ENCODE measurements at places on chromosomes 7 and 10. TPM values are rescaled to one million over a fixed set of nuclear protein-coding genes. Genes with fewer than 3 reads are reported as not detected.

SH2D4B gene
- not detected for total RNA-seq

NRP1 gene
- total RNA-seq: 226 TPM

RELN gene
- 0.50 TPM for total RNA-seq

SPDYE3 gene
- not detected for total RNA-seq

POLR2J3 gene
- total RNA-seq: 36.6 TPM

CRHR2 gene
- total RNA-seq: not detected

- no peak for DNase-seq
These were observed 20.3 kb upstream of the PRKCQ start for GRCh38 chr10:6600224-6600987.

- no peak for DNase-seq
These were observed at the start of gene INPP5A for GRCh38 chr10:132537684-132538001. Gene INPP5A (plus strand): TSS chr10:132537787. CDS start chr10:132538097, 310 bp downstream.

- DNase-seq: no peak
These were observed 11.6 kb downstream of the PDZD7 start for GRCh38 chr10:101019440-101019703.

- peak; percentile 75 for DNase-seq
These were observed 402.6 kb downstream of the NEBL start for GRCh38 chr10:20494474-20494873.

DNA sequence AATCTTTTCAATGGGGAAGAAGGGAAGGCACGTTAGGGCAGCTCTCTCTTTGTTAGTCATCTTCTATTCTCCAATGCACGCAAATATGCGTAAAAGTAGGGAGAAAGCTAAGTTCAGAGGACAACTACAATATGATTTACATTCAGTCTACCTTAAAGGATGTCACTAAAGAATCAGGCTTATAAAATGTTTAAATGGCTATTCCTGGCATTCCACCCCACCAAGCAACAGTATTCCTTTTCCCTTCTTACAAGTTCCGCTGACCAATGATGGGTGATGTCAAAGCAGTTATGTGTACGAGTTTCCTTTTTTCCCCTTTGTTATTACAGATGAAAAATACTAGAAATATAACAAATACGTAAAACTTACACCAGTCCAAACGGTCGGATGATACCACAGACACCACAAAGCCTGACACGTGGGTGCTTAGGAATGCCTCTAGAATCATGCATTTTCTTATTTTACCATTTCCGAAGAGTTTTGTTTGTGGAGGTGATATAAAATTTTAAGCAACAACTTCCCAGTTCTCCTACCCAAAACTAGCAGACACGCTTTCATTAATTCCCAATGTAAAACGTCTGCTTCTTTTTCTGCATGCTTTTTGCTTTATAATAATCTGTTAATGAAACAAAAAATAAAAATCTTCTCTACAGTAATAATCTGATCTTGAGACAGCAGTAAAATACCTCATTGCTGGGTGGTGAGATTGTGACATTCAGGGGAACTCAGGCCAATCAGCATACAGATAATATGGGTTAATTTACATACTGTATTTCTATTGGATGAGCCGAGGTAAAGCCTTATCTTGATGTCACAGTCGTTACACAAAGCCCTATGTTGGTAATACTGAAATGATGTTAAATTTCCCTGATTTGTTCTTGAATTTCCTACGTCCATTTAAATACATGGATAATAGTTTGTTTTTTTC is 708 bp upstream of the GPR85 start:
- DNase-seq: no peak

- peak; percentile 96 for DNase-seq
These were observed 33.9 kb downstream of the CCM2 start for GRCh38 chr7:45033931-45034290.

Data from mammary epithelial cell (primary cell).